K562 (cell line): ENCODE measurements at places on chromosomes 1 and 21. TPM values are rescaled to one million over a fixed set of nuclear protein-coding genes. Genes with fewer than 3 reads are reported as not detected.

Gene SLFNL1
- polyA plus RNA-seq, result 0.05 and 0.12 TPM in 2 replicates

Gene FMN2
- polyA plus RNA-seq, result 0.16 and 0.40 TPM in 2 replicates

Gene NEGR1
- not detected in 2 replicates for polyA plus RNA-seq

DNA sequence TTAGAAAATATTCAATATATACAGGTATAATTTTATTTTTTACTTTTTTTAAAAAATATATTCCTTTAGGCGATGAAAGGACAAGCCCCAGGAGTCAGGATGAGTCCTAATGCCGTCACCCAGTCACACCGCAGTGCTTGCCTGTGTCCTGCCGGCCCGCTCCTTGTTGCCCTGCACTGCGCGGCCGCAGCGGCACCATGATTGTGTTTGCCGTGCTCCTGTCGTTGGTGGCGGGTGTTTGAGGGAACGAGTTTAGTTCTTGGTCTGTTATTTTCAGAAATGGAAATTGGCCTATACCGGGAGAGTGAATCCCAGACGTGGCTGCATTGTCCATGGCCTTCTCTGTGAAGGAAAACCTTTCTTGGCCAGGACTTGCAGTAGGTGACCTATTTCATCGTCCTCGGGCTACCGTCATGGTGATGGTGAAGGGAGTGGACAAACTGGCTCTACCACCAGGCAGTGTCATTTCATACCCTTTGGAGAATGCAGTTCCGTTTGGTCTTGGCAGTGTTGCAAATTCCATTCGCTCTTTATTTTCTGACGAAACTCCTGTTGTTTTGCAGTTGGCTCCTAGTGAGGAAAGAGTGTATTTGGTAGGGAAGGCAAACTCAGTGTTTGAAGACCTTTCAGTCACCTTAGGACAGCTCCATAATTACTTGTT, 45.9 kb upstream of the CRB1 start:
- DNase-seq, result no peak

DNA sequence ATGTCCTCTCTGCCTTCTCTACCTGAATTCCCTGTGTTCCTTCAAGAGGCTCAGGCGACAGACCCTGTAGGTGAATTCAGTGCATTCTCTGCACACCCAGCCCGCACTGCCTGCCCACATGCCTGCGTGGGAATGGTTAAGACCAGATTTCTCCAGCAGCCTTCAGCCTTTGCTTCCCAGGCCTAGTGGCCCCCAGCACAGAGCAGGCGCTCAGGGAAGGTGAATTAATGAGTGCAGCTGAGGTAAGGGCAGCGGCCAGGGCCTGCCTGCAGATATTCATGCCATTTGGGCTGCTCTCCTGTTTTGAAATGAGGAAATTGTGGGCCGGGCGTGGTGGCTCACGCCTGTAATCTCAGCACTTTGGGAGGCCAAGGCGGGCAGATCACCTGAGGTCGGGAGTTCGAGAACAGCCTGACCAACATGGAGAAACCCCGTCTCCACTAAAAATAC, 45.5 kb downstream of the IER5 start:
- no peak for DNase-seq

Gene YARS1
- 182 and 201 TPM in 2 replicates for polyA plus RNA-seq

Gene BMP8A
- 0.05 and 0.11 TPM in 2 replicates for polyA plus RNA-seq

DNA sequence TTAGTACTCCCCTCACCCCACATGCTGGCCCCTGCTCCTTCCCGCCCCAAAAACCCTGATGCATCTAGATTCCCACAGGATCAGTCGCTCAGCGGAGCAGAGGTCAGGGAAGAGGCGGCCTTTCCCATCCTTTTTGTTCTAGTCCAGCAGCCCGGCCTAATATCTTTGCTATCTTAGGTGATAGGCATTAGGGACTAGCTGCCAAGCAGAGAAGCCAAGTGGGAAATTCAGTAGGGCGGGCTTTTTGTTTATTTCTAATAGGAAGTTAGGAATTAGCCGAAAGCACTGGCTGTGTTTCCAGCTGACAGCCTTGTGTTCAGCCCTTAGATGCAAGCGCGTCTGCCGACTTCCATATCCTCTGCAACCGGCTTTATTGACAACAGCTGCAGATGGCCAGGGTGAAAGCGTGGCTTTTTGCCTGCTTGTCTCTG, 59.0 kb upstream of the BCAR3 start:
- DNase-seq, result no peak
